ENCODE measurements at places on chromosomes 12 and 14.

GRCh38 chr12:47360771-47361388 lies 281.1 kb upstream of the AMIGO2 start:
- DNase-seq: peak; percentile 21

GRCh38 chr14:40986655-40987054 lies 620.0 kb upstream of the LRFN5 start:
- DNase-seq: no peak

DNA sequence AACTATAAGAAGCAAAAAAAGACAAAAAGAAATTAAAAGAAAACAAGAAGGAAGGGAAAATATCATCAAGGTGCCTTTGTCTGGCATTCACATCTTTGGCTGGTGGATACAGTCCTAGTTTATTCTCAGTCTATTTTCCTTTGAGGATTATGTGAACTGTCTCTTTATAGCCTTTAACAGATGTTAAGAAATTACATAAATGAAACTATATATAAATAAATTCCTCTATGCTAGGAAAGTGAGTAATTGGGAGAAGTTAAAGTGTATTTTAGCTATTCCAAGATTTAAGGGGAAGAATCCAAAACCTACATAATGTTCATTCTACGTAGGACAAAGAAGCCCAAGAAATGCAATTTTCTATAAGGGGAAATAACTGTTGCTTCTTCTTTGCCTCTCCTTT lies 316.3 kb downstream of the ADAMTS20 start:
- no peak for DNase-seq

- no peak for DNase-seq
These were observed 482 bp downstream of the TMEM30B start for GRCh38 chr14:61280526-61281185.

DNA sequence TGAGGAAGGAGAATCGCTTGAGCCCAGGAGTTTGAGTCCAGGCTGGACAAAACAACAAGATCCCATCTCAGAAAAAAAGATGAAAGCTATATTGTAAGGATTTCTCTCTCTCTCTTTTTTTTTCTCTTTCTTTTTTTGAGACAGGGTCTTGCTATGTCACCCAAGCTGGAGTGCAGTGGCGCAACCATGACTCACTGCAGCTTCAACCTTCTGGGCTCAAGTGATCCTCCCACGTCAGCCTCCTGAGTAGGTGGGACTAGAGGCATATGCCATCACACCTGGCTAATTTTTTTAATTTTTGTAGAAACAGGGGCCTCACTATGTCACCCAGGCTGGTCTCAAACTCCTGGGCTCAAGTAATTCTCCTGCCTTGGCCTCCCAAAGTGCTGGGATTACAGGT lies 5.8 kb upstream of the MRPL42 start:
- DNase-seq: no peak

DNA sequence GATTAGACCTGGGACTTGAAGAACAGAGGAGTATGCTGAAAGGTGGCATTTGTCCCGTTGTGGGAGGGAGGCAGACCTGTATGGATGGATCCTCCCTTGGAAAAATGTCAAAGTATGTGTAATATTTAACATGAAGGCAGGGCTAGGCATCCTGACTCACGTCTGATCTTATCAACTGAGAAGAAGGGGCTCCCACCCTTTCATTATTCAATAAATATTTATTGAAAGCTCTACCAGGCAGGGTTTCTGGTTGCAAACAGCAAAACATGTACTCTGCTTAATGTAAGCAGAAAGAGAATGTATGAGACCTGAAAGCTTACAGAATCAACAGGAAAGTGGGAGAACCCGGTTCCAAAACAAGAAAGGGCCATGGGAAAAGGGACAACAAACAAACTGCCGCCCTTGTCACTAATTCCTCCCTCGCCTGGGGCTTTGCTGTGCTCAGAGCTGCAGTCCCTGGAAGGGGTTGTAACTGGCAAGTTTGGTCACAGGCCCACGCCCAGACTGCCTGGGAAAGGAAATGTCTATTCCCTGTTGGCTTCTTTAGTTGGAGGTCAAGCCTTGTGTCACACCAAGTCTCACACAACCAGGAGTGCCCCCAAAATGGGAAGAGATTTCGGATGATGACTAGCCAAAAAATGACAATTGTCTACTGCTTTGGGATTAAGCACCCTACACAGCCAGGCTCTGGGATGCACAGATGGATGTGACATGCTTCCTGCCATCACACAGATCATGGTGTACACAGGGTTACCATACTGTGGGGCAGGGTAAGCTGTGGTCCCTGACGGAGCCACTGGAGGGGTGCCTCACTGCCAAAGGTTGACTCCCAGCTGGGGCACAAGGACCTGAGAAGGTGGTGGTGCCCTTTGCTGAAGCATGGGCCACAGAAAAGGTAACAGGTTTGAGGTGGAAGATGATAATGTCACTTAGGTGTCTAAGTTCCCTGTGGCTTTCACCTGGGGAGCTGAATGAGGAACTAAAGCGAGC lies 36.8 kb downstream of the RAB35 start:
- peak; percentile 11 for DNase-seq

GRCh38 chr12:108717243-108717642 lies 14.1 kb downstream of the CORO1C start:
- DNase-seq: no peak

GRCh38 chr12:105214670-105215375 lies 21.2 kb downstream of the APPL2 start:
- peak; percentile 52 for DNase-seq

- no peak for DNase-seq
These were observed 169.1 kb upstream of the RMST start for GRCh38 chr12:97293541-97293940.

GRCh38 chr12:115190010-115190770 lies 506.2 kb upstream of the TBX3 start:
- DNase-seq: no peak

DNA sequence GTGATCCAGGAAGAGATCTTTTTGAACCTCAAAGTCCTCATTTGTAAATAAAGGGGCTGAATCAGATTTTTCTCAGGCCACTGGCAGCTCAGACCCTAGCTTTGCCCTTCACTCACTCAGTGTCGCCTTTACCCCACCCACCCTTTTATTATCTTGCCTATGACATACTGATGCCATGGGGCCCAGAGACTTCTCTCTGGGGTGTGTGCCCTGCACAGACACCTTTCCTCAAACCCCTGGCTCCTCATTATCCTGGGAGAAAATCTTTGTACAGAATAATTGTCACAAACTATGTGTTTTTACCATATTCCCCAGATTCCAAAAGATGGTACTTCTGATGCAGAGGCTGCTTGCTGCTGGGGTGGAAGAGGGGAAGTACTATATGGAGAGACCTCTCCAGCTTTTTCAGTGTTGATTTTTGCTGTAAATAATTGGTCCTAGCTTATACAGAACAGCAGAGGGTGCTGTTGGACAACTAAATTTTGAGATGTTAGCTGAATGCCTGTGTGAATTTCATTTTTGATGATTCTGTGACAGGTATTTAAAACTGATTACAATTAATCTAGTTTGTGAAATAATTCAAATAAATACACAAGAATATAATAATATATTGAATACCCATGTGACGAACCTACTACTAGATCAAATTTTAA lies 53.9 kb upstream of the DCD start:
- peak; percentile 33 for DNase-seq

- DNase-seq: no peak
These were observed 22.3 kb downstream of the IFT43 start for GRCh38 chr14:76007852-76008251.

DNA sequence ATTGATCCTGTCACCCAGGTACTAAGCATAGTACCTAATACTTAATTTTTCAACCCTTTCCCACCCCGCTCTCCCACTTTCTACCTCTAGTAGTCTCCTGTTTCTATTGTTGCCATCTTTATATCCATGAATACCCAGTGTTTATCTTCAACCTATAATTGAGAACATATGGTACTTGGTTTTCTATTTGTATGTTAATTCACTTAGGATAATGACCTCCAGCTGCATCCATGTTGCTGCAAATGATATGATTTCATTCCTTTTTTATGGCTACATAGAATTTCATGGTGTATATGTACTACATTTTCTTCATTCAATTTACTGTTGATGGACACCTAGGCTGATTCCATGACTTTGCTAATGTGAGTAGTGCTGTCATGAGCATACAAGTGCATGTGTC lies 547.3 kb upstream of the NOVA1 start:
- DNase-seq: no peak

GRCh38 chr14:76456891-76457586 lies 81.1 kb downstream of the ESRRB start:
- DNase-seq: no peak

GRCh38 chr12:65306366-65307168 lies 28.1 kb downstream of the MSRB3 start:
- DNase-seq: peak; percentile 56

- peak; percentile 31 for DNase-seq
These were observed at the start of gene PRKCH for GRCh38 chr14:61321385-61322010. Gene PRKCH (plus strand): TSS chr14:61321579. CDS start chr14:61322102, 523 bp downstream.

- DNase-seq: no peak
These were observed 353.2 kb downstream of the ZFP36L1 start for GRCh38 chr14:68439676-68440075.

GRCh38 chr12:118544569-118544968 lies 168.2 kb downstream of the SUDS3 start:
- peak; percentile 42 for DNase-seq

- no peak for DNase-seq
These were observed 64.0 kb upstream of the ARHGAP5 start for GRCh38 chr14:32013083-32013482.

DNA sequence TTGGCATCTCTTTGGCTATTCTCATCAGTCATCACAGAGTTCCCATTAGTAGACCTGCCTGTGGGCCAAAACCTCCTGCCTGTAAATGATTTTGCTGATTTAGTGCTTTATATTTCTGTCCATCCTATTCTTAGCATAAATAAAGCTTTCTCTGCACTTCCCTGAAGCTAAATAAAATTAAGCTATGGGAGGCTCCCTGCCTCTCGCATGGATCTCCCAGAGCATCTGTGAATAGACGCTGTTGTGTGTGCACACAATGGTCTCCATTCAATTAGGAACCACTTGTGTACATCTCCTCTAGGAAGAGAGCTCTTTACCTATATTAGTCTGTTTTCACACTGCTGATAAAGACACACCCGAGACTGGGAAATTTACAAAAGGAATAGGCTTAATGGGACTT lies 80.4 kb downstream of the PPFIBP1 start:
- DNase-seq: no peak

DNA sequence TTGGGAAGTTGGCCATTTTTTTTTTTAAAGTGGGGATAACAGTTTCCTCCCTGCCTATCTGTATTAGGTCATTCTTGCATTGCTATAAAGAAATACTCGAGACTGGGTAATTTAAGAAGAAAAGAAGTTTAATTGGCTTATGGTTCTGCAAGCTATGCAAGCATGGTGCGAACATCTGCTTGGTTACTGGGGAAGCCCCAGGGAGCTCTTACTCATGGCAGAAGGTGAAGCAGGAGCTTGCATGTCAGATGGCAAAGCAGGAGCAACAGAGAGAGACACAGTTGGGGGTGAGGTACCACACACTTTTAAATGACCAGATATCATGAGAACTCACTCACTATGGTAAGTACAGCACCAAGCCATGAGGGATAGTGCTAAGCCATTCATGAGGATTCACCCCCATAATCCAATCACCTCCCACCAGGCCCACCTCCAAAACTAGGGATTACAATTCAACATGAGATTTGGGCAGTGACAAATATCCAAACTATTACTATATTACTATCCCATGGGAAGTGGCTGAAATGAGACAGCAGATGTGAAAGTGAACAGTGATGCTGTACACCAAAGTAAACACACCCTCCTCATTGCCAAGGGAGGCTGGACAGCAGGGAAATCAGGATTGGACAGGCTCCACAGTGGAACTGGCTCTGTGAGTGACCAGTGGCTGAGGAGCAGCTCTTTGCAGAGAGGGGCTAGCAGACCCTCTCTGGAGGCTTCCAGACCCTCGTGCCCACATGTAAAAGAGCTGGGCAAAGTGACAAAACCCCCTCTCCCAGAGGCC lies 40.5 kb downstream of the CRACR2A start:
- no peak for DNase-seq

DNA sequence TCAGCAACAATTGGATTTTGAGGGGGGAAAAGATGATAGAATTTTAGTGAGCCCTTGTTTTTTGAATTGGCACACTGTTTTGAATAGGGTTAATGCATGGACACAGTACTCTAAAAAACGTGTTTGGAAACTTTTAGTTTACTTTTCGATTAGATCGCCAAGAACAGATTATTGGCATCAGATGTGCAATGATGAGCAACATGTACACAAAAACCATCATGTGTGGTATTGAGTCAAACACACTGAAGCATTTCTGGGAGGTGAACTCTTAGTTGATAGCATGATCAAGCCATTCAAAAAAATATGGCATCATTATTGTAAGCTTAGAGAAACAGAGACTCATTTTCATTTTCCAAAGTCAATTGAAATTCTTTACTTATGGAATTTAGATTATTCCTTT lies 329.2 kb downstream of the ADAMTS20 start:
- DNase-seq: no peak

All from A172 (cell line).